ENCODE measurements at places on chromosomes 1 and 21.
A peak's percentile ranks its signal among the peaks of the same experiment; 100 is the strongest.

DNA sequence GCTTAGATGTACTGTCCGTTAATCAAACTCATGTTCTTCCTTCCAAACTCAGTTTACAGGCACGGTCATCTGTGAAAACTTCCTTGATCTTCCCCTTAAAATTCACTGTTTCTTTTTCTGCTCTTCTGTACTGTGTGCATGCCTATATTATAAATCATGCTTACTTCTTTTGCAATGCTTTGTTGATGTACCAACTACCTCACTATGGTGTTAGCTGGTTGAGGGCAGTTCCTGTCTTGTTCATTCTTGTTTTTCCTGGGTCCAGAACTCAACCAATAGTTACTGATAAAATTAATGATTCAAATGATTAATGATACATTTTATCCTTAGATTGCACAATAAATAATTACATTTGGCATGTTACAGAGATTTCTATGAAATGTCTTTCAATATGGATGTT is 163.8 kb downstream of the CHRM3 start:
- DNase-seq: no peak

DNA sequence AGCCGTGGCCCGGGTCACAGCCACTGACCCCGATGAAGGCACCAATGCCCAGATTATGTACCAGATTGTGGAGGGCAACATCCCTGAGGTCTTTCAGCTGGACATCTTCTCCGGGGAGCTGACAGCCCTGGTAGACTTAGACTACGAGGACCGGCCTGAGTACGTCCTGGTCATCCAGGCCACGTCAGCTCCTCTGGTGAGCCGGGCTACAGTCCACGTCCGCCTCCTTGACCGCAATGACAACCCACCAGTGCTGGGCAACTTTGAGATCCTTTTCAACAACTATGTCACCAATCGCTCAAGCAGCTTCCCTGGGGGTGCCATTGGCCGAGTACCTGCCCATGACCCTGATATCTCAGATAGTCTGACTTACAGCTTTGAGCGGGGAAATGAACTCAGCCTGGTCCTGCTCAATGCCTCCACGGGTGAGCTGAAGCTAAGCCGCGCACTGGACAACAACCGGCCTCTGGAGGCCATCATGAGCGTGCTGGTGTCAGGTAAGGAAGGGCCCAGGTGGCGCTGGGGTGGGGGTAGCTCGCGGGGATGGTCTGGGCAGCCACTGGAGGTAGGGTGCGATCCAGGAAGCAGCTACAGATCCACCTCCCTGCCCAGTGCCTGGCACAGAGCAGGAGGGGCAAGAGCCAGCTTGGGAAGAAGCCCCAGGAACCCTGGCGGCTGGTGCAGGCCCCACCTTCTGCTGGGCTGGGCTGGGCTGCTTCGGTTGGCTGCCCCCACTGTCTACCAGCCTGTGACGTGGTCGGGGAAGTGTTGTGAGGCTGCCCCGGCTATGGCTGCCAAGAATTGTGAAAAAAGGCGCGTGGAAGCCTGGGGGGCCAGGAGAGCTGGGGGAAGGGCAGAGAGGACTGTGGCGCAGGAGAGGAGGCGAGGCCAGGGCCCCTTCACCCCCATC is 3.8 kb downstream of the CELSR2 start:
- DNase-seq: peak; percentile 75

- DNase-seq: no peak
Measured at GRCh38 chr1:218755128-218755527, 410.0 kb downstream of the TGFB2 start.

DNA sequence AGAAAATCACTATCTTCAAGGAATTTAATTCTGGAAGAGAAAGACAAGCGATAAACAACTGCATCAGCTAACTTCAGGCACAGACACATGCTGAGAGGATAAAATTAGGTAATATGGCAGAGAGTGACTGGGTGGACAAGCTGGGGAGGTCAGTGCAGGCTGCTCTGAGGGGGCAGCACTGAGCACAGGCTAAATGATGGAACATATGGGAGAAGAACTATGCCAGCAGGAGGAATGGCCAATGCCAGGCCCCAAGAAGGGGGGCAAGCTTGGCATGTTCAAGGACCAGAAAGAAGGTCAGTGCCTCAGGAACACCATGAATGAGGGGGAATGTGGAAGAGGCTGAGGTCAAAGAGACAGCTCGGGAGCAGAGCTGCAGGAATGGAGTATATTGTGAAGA is 190.7 kb upstream of the MAP1LC3C start:
- DNase-seq: no peak

- DNase-seq: no peak
Measured at GRCh38 chr1:89286549-89287180, 14.0 kb upstream of the GBP5 start.

Data from coronary artery (tissue), 2 donors.